Stimulated activated naive CD4-positive, alpha-beta T cell treated with Interleukin-2 at 50 U/mL for 16 hours (primary cell): ENCODE measurements at places on chromosomes 7 and 10.

GRCh38 chr7:23468526-23469149 is 1.7 kb downstream of the IGF2BP3 start:
- DNase-seq: no peak

GRCh38 chr7:113179313-113179712 is 61.0 kb upstream of the SMIM30 start:
- DNase-seq: no peak

DNA sequence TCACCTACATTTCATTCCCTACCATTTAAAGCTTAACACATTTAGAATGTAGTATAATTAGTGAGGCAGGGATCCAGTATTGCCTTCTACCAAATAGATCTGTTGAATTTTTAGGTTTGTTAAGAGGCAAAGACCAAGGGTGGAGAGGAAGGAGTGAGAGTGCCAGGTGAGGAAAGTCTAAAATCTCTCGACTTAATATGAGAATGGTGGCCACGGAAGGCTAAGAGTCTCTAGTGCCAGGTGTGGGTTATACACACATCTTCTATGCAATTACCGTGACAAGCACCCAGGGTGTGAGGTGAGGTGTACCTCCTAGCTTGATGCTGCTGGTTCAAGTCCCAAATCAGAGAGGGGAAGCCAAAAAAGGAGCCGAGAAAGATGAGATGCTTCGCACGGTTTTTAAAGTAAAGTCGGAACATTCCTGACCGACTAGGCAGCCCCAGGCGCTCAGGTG is 439 bp downstream of the IQUB start:
- no peak for DNase-seq

DNA sequence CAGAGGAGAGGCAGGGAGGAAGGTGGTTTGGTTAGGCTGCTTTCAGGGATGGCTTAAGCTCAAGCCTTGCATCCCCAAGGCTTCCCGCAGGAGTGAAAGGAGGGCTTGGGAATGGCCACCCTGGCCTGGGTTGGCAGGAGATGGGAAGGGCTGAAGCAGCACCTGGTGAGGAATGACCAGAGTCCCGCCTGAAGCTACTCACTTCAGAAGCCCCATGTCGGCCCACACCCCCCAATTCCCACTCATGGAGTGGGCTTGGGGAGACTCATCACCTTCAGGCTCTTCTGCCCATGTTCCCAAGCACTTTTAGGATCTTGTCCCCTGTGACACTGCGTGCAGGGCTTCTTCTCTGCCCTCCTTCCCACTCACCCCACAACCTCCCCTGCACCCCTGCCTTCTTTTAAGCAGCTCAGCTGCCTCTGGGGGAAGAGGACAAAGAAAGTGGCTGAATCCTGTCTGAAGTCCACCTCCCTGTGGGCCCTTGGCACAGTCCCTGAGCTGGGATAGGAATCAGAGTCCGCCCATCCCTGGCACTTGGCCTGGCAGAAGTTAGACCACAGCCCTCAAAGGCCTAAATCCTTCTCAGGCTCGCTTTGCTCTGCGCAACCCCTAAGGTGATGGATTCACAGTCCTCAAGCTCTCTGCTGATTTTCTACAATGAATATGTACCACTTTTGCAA is 16.5 kb downstream of the RGR start:
- no peak for DNase-seq

DNA sequence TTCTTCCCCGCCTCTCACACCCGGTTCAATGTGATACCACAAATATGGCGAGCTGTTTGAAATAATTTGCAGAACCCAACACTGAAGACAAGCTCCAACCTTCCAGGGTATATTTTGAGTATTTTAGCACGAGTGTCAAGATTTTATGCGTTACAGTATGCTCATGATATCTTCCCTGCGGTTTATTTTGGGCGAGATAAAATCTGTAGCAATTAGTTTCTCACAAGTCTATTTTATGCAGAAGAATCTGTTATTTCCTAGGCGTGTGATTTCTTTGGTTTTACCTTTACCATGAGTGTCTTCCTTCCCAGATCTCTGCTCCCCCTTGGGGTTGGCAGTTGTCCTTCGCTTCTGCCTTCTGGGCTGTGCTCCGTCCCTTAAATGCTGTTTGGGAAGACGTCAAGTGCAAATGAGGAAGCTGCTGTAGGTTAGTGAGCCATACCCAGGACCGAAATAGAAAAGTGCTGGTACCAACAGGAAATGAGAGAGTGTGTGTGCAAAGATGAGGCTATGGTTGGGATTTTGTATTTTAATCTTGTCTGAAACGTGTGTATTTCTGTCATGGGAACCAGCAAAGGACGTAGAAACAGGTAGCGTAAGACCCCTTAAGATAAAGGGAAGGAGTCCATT is 299.8 kb downstream of the KLF6 start:
- DNase-seq: no peak

GRCh38 chr10:80429521-80429973 is 21.2 kb downstream of the PRXL2A start:
- no peak for DNase-seq

- DNase-seq: no peak
These were observed 537.4 kb upstream of the PFKP start for GRCh38 chr10:2529945-2530344.

- DNase-seq: no peak
These were observed 86.8 kb upstream of the STEAP1B start for GRCh38 chr7:22586786-22587140.

DNA sequence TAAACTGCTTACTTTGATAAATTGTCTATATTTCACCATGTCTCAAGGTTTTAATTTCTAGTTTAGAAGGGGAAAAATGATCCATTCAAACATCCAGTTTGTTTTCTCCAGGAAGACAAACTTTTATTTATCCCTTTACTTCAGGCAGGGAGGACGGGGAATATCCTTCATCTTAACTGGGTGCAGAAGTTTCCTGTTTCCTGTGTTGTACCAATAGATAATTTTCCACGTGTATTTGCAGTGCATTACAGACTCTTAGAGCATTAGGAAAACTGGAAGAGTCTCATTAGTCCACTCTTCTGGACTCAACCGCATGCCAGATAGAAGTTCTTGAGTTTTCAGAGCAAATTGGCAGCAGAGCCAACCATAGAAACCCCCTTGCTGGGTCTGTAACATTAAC is 39.4 kb upstream of the PIP4K2A start:
- DNase-seq: no peak

GRCh38 chr10:112701878-112702255 is 248.2 kb upstream of the TCF7L2 start:
- no peak for DNase-seq

DNA sequence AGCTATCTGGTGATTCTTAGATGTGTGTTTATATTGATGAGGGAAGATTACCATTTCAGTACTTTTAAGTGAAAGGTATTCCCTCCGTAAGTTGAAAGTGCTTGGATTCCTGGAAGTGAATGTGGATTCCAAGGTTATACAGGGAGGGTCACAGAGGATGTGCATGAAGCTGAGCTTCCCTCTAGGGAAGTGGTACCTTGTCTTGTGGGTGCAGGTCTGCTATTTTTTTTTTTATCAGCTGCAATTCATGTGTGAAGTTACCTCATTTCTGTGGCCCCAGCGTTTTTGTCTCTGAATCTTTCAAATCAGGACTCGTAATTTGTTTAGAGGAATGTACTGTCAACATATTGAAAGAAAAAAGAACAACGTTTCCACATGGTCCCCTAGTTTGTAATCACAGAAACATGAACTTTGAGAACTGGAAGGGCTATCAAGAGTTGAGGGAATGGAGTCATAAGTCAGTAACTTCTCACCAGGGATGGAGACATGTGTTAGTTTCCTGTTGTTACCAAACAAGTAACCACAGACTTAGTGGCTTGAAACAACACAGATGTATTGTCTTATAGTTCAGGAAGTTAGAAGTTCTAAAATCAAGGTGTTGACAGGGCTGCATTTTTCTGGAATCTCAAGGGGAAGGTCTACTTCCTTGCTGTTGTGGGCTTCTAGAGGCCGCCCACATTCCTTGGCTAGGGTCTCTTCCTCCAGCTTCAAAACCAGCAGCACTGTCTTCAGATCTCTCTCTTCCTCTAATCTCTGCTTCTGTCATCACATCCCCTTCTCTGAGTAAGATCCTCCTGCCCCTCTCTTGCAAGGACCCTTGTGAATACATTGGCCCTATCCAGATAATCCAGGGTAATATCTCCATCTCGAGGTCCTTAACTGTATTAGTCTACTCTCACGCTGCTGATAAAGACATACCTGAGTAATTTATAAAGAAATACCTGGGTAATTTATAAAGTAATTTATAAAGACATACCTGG is 64.4 kb downstream of the RAB18 start:
- no peak for DNase-seq

GRCh38 chr7:69770613-69771012 is 172.3 kb downstream of the AUTS2 start:
- DNase-seq: no peak

GRCh38 chr7:90965211-90965610 is 299.0 kb upstream of the FZD1 start:
- no peak for DNase-seq

DNA sequence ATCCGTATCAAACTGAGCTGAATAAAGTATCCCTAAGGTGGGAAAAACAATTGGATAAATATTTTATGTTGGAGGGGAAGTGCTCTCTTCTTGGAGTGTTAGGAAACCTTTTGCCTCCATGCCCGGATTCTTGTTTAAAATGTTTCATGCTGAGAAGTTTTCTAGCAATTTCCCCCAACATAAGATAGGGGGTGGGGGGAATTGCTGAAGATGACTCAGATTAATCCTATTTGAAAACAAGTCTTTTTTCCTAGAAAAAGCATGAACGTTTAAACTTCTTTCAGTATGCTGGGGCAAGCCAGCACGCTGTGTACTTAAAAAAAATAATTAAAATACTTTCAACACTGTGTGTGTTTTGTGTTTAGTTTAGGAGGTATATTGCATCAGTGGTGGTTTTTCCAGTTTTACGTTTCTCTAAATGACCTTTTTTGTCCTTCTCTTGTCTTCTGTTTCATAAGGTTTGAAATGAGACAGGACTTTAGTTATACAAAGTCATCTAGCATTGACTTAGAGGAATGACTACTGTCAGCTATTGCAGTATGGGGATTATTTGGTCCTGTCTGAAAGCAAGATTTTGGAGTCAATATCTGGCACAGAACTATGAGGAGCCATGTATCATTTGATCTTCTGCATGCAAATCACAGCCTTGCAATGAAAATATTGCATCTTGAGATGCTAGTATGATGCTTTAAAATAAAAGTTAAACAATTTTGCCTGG is 295.9 kb downstream of the GATA3 start:
- DNase-seq: no peak

GRCh38 chr10:6678211-6678803 is 98.2 kb upstream of the PRKCQ start:
- DNase-seq: peak; percentile 49

DNA sequence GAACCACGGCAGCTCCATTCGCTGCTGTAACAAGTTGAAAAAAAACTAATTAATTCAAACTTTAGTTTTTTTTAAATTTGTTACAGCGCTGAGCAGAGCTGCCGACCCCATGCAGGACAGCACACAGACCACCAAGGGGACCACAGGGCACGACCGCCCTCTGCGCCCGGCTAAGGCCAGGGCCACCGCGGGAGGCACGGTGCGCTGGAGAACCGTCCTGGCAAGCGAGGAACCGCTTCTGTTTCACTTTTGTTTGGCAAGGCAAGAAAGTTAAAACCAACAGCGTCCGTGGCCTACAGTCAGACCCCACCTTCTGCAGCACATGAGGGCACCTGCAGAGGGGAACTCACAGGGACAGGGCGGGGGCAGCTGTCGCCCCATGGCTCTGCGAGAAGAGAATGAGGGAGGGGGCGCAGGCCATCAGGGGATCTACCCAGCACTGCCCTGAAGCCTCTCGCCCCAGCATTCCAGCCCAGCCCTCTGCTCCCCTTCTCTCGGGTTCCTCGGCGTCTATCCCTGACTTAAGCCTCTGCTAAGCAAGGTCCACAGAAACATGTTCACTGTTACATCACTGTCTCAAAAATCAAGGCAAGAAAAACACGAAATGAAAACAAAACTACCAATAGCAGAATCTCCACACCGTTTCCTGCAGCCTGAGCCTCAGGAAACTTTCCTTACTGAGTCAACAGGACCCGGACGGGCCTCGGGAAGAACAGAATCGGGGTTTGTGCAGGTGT is 204.4 kb downstream of the DIP2C start:
- DNase-seq: peak; percentile 9

DNA sequence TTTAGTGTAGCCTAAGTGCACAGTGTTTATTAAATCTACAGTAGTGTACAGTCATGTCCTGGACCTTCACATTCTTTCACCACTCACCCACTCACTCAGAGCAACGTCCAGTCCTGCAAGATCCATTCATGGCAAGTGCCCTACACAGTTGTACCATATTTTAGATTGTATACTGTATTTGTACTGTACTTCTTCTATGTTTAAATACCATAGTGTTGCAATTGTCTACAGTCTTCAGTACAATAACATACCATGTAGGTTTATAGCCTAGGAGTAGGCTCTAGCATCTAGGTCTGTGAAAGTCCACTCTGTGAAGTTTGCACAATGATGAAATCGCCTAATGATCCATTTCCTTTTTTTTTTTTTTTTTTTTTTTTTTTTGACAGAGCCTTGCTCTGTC is 12.0 kb downstream of the EEPD1 start:
- DNase-seq: no peak
